ENCODE measurements at places on chromosomes 4 and X.

GRCh38 chrX:45400027-45400779 lies 199.5 kb upstream of the DIPK2B start:
- DNase-seq: peak; percentile 74

DNA sequence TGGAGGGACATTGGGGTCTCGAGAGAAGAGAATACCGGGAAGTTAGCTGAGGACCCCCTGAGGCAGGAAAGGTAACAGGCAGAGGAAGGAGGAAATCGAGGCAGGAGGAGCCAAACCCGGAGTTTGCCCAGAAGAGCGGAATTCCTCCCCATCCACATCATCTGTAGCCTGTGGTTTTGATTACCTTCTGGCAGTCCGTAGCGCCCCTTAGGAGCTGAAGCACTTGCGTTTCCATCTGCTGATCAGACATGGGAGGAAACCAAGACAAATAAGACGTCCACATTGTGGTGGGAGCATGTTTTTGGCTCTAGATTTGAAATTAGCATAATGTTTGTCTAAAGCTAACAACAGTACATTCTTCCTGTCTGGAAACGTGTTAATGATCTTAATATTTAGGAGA lies 26.8 kb upstream of the HMX1 start:
- DNase-seq: no peak

DNA sequence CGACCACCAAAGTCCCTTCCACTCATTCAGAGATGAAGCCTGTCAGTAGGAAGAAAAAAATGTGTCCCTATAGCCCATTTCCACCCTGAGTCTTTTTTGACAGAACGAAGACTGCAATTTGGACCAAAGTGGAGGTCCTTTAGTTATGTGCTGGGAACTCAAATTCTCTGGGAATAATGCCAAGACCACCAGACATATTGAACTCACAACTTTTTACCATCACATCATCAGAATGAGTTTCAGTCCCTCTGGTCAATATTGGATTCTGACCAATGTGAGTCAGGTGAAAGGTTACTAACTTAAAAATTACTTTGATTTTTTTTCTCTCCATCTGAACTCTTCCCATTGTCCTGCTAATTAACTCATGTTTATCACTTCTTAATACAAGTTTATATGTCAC lies 128.9 kb downstream of the DKK2 start:
- no peak for DNase-seq

GRCh38 chr4:62544428-62544827 lies 1344.3 kb downstream of the ADGRL3 start:
- no peak for DNase-seq

DNA sequence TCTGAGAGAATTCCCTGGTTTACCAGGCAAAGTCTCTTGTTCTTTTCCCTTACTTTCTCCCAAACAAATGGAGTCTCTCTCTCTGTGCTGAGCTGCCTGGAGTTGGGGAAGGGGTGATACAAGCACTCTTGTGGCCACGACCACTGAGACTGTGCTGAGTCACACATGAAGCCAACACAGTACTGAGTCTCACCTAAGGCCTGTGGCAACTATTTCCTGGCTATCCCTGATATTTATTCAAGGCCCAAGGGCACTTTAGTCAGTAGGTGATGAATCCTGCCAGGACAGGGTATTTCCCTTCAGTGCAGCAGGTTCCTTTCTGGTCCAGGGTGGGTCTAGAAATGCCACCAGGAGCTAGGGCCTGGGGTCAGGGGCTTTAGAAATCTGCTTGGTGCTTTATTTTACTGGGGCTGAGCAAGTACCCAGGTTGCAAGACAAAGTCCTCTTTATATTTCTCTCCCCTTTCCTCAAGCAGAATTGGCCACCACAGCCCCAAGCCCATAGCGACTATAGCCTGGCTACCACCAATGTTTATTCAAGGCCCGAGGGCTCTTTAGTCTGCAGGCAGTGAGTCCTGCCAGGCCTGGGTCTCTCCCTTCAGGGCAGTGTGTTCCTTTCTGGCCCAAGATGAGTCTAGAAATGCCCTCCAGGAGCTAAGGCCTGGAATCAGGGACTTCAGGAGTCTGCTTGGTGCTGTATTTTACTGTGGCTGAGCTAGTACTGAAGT lies 10.5 kb downstream of the ARL13A start:
- no peak for DNase-seq

GRCh38 chr4:110754716-110755115 lies 131.8 kb upstream of the PITX2 start:
- no peak for DNase-seq

DNA sequence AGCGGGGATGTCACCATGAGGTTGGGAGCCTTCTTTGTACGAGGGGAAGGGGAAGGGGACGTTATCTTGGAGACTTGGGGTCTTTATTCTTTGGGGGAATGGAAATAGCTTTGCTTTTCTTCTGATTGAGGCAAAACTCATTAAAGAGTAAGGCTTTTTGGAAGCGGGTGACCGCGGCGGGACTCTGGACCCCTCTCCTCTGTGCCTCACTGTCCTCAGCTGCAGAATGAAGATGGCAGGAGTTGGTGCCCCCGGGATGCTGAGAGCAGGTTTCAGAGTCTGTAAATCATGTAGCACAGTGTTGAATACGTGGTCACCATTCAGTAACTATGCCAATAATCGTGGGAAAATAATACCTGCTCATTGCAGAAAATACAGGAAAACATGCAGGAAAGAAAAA lies 32.1 kb downstream of the HTT-AS start:
- no peak for DNase-seq

DNA sequence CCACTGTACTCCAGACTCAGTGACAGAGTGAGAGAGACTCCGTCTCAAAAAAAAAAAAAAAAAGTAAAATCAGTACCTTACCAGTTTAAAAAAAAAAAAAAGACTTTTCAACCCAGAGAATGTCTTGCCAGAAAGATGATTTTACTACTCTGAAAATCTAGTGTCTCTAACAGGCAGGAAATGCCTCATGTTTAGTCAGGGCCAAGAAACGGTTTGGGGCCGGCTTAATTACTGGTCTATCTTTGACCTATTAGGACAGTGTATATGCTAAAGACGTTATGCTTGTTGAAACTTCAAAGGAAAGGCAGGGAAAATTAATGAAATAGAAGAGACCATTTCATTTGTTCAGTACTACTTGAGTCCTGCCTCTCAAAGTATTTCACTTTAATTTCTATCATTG lies 9.9 kb downstream of the BEND4 start:
- DNase-seq: no peak

- no peak for DNase-seq
Observed at GRCh38 chr4:139018971-139019758, 3.6 kb downstream of the NOCT start.

DNA sequence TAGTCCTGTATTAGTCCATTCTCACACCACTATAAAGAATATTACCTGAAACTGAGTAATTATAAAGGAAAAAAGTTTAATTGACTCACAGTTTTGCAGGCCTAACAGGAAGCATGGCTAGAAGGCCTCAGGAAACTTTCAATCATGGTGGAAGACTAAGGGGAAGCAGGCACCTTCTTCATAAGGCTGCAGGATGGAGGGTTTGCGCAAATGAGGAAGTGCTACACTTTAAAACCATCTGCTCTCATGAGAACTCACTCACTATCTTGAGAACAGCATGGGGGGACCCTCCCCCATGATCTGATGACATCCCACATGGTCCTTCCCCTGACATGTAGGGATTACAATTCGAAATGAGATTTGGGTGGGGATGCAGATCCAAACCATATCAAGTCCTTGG lies 12.1 kb upstream of the MAGEA11 start:
- DNase-seq: no peak

DNA sequence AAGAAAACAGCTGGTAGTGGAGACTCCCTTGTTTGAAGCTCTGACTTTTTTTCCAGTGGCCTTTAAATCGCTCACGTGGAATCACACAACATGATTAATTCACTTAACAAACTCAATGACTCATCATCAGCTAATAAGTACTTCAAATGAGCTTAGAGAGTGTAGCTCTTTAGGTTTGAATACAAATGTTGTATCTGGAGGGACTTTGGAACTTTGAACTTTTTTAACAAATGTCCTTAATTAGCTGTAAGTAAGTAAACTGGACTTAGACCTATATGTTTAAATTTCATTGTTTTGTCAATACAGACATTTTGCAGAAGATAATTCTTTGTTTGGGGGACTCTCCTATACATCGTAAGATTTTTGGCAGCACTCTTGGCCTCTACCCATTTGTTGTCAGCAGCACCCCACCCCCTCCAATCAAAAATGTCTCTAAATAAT lies 581.1 kb downstream of the SPRY1 start:
- no peak for DNase-seq

- no peak for DNase-seq
Observed at GRCh38 chr4:999882-1000425, 6.8 kb upstream of the SLC26A1 start.

DNA sequence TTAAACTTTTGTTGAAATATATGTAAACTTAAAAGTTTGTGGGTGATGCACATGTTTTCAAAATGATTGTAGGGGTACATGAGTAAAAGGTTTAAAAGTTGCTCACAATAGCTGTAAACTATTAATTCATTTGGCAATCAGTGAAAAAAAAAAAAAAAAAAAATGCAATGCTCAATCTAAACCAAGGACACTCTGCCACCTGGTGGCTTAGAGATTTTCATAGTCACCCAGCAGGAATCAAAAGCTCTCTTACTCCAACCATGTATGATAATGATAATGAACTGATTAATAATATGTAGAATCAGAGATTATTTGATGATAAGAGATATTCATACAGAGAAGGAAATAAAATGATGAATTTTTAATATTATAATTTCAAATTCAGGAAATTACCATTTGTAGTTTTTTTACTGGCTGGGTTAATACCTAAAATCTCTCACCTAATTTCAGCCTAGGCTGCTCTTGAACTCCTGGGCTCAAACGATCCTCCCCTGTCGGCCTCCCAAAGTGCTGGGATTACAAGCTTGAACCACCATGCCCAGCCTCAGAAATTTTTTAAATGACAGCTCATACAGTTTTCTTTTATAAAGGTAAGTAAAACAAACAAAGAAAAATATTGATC lies 46.9 kb upstream of the SLC25A4 start:
- DNase-seq: peak; percentile 66

GRCh38 chr4:68732653-68733466 lies 62.4 kb upstream of the UGT2B15 start:
- peak; percentile 12 for DNase-seq

DNA sequence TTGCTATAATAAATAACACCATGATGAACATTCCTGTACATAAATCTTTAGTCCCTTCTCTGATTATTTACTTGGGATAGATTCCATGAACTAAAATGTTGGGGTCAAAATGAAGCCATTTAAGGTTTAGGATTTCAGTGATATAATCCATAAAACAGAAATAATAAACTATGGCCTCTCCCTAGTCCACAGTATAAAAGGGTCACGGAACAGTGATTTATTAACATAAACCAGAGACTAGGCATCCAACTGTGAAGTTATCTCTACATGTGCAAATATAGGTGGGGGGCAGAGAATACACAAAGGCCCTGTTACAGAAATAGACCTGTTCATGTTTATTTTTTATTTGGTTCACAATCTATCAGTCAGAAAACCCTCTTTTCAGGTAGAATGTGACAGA lies 499.1 kb upstream of the SLIT2 start:
- no peak for DNase-seq

GRCh38 chr4:185879666-185880312 lies 67.8 kb upstream of the SORBS2 start:
- no peak for DNase-seq

DNA sequence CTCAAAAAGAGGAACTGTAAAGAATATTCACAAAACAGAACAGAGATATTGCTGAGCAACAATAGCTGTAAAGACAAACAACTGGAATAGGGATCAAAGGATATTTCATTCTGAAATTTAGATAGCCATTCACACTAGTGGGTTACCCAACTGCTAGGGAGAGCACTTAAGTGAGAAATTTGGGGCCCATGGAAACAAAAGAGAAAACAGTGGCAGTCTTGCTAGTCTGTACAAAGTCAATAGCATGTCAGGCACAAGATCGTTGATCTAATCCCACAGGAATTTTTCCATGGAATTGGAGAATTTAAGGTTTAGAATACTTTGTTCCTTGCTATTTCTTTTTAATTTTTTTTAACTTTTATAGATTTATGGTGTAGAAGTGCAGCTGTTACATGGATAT lies 467.0 kb downstream of the PCDH18 start:
- no peak for DNase-seq

DNA sequence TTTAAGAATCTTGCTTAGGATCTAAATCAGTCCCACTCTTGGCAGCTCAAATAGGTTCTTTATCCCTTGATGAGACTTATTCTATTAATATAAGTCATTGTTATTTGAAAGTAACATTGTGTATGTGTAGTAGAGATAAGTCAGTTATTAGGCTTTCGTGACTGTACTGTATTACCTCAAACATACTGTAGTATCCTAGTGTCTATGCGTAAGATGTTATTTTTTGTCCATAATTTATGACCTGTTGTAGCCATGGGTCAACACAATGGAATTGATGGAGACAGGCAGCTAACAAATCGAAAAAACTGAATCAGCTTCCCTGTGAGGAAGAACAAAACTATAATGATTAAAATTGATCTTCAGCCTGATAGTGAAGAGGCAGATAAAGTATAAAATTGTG lies 41.8 kb downstream of the CLCN3 start:
- DNase-seq: no peak

DNA sequence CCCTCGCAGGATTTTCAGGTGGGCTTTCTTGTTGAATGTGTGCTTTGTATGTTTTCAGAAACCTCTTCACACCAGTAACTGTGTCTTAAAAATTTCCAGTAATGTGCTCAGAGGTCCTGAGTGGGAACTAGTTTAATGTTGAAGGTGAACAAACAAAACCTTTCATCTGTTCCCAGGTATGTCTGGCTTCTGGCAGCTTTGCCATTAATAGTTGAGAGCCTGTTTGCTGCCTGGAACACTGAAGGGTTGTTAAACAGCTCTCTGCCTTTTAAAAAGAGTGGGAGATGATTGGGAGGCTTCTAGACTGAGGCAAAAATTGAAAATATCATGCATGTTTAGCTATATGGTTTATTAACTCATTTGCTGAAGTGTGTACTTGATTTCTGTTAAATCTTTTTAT lies 161.2 kb upstream of the AGTR2 start:
- no peak for DNase-seq

DNA sequence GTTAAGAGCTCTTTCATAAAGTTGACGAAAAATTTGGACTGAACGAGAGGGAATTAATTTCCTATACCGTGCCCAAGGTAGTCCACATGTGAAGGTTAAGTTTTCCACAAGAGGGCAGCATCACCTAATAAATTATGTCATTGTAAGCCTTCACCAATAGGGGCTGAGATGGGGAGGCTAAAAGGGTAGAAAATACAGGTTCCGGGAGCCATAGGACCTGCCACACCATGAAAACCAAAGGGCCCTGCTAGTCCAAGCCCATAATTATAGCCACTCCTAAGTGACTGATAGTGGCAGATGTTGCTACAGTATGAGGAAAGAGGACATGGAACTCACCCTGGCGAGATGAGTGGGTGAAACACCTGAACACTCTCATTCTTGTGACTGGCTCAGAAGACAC lies 122.2 kb downstream of the SHROOM4 start:
- DNase-seq: peak; percentile 60

DNA sequence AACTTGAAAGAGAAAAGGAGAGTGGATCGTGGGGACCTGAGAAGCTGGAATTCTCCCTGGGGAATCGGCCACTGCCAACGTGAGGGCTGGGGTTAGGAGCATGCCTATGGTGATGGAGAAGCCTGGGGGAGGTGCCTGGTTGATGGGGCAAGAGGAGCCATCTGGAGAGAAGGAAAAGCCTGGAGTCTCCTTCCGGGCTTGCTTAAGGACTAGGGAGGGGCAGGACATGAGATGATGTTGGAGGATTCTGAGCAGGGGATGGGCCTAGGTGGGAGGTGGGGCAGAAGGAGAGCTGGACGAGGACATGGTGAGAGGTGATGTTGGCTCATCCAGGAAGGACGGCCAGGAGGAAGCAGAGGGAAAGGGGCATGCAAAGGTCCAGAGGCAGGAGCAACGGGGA lies 35.0 kb upstream of the GYG2 start:
- DNase-seq: no peak

GRCh38 chr4:38088321-38088720 lies 128.1 kb downstream of the PTTG2 start:
- no peak for DNase-seq

Data from cardiac muscle cell (in vitro differentiated cells and primary cell).